ENCODE measurements at places on chromosomes 12 and 14.

GRCh38 chr12:4148418-4149056 is 125.0 kb upstream of the CCND2 start:
- DNase-seq: no peak

DNA sequence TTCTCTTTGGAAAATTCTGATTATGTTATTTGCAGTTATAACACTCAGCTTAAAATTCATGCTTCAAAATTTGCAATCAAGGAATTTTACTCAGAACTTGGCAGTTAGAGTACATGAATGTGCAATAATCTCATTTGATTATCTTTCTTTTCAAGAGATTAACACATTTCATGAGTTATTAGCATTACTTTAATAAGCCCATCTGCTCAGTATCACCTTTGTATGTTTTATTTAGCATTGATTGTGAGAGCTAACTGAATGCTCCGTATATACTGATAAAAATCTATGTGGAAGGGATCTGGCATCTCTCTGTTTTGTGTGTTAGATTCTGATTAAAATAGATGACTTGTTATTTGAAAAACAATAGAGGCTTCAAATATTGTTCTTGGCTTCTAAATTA is 55.6 kb upstream of the CPNE8 start:
- DNase-seq: no peak

DNA sequence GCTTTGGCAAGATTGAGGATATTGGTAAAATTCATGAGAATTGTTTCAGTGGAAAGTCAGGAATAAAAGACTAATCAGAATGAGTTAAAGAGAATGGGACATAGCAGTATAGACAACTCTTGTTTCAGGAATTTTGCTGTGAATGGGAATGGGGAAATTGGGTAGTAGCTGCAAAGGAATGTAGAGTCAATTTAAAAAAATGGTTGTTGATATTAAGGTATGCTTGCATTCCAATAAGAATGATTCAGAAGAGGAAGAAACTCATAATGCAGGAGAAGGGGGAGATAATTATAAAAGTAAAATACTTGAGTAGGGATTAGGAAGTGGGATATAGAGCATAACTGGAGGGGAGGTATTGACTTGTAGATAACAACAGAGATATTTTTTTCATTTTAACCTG is 40.7 kb downstream of the MNAT1 start:
- DNase-seq: no peak

GRCh38 chr12:101642115-101643067 is 47.6 kb downstream of the MYBPC1 start:
- no peak for DNase-seq

- DNase-seq: no peak
Observed at GRCh38 chr12:42962384-42962783, 372.8 kb upstream of the PRICKLE1 start.

Data from aorta (tissue), 5 donors.